ENCODE measurements at places on chromosomes 5 and 9. TPM values are rescaled to one million over a fixed set of nuclear protein-coding genes. Genes with fewer than 3 reads are reported as not detected.

DNA sequence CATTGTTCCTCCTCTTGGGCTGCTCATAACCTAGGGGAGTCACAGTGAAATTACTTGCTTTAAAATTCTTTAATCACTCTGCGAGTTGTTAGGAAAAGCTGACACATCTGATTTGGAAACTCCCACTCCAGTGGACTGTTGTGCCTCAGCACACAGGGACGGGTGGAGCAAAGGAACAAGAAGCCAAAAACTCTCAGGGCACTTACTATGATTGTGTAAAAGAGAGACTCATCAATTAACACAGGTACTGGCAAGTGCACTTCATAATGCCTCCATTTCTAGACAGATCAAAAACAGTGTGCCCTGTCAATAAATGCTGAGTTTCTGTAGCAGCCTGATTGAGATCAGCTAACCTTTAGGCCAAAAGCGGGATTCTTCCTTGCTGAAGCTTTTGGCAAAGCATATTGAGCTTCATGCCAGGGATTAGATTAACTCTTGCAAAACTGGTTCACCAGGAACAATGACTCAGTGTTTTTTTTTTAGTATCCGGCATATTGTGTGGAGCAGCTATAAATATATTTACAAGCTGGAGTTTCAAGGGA, 55.9 kb downstream of the TMC1 start:
- peak; percentile 85 for DNase-seq

Gene NACC2
- total RNA-seq = 28.3 TPM

Gene GFI1B
- not detected for total RNA-seq

DNA sequence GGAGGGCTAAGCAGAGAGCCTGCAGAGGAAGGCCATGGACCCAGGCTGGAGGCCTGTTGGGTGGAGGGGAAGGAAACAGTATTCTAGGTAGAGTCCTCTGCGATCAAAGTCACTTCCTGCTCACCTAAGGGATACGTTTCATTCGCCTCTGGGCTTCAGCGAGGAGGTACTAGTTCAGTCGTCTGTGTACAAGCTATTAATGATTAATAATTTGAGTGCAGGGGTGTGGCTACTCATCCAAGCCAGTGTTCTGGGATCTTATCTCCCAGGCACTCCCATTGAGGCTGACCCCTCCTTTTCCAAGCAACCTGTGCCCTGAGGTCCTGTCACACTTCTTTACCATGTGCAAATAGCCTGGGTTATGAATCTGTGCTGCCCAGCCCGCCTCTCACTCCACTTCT, 25.2 kb downstream of the RALGPS1 start:
- no peak for DNase-seq

DNA sequence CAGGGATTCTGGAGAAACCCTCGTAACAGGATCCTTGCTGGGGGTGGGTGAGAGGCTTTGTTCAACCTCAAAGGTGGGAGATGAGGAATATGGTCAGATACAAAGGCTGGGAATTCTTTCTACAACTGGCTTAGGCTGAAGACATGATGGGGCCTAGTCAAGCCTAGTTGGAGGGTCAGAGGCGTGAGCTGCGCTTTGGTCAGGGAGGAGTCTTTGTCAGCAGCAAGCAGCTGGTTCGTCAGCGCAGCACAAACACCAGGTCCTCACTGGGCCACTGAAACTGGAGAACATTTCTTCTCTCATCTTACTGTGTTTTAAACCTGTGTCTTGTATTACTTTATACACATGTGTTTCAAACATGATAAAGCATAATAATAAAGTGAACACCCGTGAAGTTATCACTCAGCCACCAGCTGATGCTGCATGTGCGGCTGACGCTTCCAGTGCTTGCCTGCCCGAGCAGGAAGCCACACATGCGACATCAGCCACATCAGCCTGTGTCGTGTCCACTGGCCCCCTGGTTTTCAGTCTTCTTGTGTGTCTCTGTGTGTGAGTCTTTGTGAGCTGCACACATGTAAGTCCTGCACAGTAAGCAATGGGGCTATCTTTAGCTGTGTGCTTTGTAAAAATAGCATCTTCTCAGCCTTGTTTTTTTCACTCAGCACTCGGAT, 81.5 kb downstream of the WNK2 start:
- no peak for DNase-seq

Gene CYLC2
- total RNA-seq = not detected

DNA sequence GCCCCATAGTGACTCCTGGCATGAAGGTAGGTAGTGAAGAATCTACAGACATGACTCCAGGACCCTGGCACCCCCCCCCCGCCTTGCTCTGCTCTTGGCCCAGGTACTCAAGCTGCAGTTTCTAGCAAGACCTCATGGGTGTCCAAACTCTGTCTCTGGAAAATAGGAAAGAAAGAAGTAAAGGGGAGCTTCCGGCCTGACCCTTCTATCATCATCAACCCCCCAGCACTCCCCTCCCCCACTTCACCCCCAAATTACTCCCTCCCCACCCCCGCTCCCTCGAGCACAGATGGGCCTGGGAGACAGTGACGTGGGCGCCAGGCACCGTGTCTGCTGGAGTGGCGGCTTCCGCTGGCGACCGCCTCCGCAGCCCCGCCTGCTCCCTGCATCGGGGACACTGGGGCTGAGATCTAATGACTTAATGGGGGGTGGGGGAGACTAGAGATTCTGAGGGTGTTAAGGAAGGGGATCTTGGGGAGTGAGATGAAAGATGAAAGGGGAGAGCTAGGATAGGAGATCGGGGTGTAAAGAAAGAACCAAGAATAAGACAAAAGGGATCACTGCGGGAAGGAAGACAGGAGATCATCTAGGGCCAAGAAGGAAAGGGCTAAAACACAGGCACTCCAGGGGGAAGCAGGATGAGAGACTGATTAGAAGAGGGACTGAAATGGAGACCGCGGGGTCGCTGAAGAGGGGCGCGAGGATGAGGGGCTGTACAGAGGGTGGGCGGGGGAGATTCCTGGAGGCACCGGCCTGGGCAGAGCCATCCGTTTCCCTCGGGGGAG, 1.1 kb upstream of the DNAJB5 start:
- no peak for DNase-seq

DNA sequence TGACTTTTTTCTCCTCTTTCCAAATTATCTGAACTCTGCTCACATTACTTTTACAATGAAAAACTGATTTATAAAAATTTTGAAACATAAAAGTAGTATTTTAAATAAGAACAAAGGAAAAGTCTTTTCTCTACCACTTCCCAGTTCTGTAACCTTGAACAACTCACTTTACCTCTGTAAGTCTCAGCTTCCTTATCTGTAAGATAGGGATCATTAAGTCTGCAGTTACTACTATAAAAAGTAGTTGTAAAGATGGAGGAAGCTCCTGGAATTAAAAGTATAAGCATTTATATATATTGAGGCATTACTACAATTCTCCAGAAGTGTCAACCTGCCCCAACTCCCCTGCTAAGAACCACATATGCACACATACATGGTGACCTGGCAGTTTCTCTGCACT, 88.0 kb downstream of the TTC39B start:
- DNase-seq = no peak

Gene OLFM1
- not detected for total RNA-seq

GRCh38 chr5:73030531-73030930, 74.7 kb downstream of the FCHO2 start:
- no peak for DNase-seq

GRCh38 chr5:160293901-160294561, 18.3 kb downstream of the CCNJL start:
- DNase-seq = no peak

DNA sequence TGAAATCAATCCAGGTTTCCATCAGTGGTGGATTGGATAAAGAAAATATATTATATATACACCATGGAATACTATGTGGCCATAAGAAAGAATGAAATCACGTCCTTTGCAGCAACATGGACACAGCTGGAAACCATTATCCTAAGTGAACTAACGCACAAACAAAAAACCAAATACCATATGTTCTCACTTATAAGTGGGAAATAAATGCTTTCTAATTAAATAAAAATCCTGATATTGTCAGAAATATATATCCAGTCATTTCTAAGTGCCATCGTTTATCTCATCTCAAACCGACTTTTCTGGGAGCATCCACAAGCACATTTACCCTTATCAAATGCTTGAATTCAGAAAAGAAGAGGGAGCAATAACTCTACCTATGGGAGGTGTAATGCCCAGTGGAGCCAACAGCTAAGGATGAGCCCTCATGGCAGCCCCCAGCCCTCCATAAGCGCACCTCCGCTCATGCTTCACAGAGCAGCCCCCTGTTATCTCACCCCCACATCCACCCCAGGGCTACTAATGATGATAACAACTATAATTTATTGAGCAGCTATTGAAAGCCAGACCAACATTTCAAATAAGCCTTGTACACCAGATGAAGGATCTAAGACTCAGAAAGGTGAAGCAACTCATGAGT, 101.7 kb upstream of the SPOCK1 start:
- DNase-seq = no peak

- DNase-seq = no peak
These were observed 34.6 kb downstream of the GADD45G start for GRCh38 chr9:89639367-89639795.

- peak; percentile 96 for DNase-seq
These were observed 42.8 kb downstream of the SHB start for GRCh38 chr9:38026021-38026809.

Gene FOXD4L3
- total RNA-seq = not detected

- DNase-seq = peak; percentile 74
These were observed 33.9 kb upstream of the TRIO start for GRCh38 chr5:14109041-14109747.

GRCh38 chr9:113755433-113755832, 120.7 kb upstream of the ZNF618 start:
- no peak for DNase-seq

DNA sequence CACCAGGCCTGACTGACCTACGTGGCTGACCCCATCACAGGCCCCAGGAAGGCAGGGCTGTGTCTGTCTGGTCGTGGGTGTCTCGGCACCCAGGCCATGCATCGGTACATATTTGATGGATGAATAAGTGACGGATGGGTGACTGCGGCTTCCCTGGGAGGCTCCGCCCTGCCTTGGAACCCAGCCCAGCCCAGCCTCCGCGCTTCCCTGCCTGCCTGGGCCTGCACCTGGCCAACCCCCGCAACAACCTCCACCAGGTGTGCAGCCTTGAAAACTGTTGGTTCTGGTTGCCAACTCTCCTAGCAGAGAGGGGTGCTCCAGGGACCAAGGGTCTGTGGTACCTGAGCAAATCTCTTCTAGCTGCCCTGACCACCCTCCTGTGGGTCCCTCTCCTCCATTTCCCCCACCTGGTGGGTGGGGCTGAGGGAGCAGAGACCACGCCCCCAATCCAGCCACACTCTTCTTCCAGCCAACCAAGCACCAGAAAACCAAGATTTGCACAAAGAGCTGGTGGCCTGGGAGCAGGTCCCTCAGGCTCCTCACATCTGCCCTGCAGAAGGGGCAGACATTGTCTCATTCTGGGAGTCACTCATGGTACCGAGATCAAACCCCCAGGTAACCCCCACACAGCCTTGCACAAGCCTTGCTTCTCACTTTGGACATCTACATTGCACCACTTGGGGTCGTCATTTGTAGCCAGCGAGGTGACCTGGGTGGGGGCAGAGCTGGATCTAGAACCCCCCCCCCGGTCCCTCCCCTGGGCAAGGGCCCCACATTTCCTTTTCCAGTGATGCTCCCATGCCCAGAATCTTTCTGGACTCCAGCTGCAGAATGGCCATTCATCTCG, 100.6 kb upstream of the IER5L start:
- peak; percentile 41 for DNase-seq

Gene GLRA1
- not detected for total RNA-seq

Gene KIF4B
- not detected for total RNA-seq

Gene SELENOP
- total RNA-seq = not detected

Gene LCN1
- not detected for total RNA-seq

Gene SOHLH1
- not detected for total RNA-seq

GRCh38 chr5:143403593-143404415, at the start of gene NR3C1:
Gene NR3C1 (minus strand): TSS chr5:143403686. CDS start chr5:143400839, 2,847 bp downstream.
- peak; percentile 79 for DNase-seq

DNA sequence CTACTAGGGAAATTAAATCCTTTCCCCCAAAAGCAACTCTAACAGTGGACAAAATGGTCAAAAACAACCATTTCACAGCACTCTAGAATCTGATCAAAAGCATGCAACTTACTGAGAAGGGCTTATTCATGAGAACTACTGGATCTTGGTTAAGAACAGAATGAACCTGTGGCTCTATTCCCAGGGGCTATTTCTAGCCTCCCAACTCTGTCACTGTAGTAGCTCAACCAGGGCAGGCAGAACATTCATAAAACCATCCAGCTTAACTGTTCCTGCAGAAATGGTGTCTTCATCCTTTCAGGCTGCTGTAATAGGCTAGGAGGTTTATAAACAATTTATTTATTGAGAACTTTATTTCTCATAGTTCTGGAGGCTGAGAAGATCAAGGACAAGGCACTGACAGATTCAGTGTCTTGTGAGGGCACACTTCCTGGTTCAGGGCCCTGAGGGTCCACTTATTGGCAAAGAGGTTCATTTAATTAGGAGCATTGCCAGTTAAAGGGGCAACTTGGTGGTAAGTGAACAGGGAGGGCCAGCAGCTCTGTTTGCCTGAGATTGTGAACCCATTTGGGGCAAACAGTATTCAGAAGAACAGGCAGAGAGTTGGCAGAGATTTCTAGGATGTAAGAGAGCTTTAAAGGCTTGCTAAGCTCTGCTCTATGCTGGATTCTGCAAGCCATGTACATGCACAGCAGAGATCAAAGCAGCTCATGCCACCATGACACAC, 238.5 kb upstream of the FBXL7 start:
- DNase-seq = no peak

Gene KLHL3
- 0.47 TPM for total RNA-seq

DNA sequence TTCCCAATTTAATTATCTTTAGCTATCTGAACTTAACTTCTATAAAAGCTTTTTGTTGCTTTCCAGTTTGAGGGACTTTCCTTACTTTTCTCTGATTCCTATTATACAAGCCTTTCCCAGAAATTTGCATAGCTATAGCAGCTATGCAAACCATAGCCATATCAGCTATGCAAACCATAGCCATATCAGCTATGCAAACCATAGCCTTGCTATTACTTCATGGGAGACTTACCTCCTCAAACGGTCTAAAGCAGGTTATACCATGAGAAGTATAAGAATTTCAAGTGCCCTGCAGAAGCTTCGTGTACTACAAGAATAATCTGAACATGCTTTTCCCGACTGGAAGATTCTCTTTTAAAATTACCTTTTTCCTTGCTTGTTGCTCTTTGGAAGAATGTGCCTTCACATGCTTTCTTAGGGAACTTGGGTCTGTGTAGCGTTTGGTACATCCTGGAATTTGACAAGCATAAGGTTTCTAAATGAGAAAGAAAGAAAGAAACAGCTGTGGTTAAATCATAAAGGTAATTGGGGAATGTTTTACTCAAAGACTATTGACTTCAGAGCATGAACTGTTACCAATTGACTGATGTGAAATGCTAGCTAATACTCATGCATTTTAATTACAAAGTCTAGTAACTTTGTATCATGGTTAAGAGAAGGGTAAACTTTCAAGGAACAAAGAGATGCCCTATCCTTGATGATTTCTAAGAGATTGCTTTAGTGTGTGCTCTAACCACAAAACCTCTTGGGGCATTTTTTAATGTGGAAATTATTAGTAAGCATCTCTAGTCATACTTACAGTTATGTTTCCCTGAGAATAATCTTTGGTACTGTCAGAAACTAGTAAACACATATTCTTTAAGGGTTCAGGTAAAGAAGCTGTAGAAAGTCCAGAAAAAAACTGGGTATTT, 367.6 kb downstream of the GLIS3 start:
- DNase-seq = peak; percentile 10

Measured in HT1080 (cell line).